SW 1271 (cell line): ENCODE measurements at places on chromosomes 3 and 15.

- no peak for DNase-seq
These were observed 81.2 kb downstream of the TLE3 start for GRCh38 chr15:70016511-70016994.

GRCh38 chr3:78186404-78186803, 1146.5 kb downstream of the ROBO2 start:
- no peak for DNase-seq

DNA sequence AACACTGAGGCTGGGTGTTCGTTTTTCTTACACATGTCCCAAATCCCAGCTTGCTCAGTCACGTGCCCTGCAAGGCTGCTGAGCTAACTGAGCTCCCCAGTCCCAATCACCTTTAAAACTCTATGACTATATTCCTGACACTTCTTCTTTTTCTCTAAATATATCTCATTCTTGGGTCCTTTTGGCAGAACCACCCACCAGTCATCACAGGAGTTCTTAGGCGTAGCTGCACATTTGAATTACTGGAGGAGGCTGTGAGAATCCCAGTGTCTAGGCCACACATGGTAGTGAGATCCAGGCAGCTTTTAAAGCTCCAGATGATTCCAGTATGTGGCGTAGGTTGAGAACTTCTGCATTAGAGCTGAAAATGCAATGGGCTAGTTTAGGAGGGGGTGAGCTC, 66.3 kb downstream of the ST8SIA2 start:
- DNase-seq = no peak

GRCh38 chr3:152048831-152049230, 175.4 kb downstream of the SUCNR1 start:
- DNase-seq = no peak
